ENCODE measurements at places on chromosomes 1 and 21. TPM values are rescaled to one million over a fixed set of nuclear protein-coding genes. Genes with fewer than 3 reads are reported as not detected.

GRCh38 chr1:35788139-35788538 is 18.4 kb upstream of the CLSPN start:
- no peak for DNase-seq

RNU1-2 gene
- total RNA-seq, result under 0.01 TPM

GRCh38 chr1:155184835-155185782 is 11.5 kb downstream of the TRIM46 start:
- DNase-seq, result no peak

DNA sequence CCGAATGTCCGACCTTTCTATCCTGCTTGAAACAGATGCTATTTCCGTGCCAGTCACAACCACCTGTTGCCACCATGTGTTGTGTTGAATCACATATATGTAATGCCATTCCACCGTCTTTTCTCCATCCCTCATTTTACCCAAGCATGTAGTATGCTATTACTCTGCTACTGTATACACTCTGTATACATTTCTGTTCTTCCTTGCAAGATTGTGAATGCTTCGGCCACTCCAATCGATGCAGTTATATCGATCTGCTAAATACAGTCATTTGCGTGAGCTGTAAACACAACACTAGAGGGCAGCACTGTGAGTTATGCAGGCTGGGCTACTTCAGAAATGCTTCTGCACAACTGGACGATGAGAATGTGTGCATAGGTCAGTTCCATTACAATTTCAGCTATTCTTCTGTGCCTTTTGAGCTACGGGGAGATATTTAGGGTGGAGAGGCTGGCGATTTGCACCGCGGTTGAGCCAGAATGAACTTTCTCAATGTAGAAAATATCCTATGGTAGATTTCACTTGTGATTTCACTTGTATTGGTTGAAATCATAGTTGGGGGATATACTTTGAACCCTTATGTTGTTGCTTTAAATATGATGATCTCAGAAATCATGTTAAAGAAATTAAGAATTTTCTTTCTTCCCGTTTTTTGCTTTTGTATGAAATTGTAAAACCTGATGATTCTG is 289.8 kb downstream of the NTNG1 start:
- DNase-seq, result peak; percentile 79

- DNase-seq, result peak; percentile 16
Observed at GRCh38 chr1:38919130-38919529, 22.5 kb downstream of the RHBDL2 start.

DNA sequence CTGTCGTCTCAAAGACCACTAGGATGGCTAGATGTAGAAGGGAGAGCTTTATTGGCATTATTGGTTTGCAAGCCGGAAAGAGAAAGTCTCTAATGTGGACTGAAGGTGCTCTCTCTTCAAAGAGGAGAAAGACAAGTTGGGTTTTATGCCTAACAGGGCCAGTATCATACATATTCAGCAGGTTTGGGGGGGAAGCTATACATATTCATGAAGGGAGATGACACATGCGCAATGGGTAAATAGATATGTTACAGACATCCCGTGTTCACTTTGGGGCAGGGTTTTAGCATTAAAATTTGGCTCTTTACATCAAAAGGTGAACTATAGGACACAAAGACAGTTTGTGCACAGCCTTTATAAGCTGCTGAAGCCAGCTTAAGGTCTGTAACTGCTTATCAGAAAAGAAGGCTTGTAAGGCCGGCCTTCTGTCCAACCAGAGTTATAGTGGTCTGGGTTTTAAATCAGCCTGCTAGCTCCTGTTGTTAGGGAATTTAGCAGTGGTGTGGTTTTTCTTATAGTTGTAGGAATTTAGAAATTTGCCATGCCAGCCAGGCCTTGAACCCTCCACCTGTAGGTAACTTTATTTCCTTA is 46.5 kb upstream of the LRRN2 start:
- DNase-seq, result no peak

DCDC2B gene
- not detected for total RNA-seq

DNA sequence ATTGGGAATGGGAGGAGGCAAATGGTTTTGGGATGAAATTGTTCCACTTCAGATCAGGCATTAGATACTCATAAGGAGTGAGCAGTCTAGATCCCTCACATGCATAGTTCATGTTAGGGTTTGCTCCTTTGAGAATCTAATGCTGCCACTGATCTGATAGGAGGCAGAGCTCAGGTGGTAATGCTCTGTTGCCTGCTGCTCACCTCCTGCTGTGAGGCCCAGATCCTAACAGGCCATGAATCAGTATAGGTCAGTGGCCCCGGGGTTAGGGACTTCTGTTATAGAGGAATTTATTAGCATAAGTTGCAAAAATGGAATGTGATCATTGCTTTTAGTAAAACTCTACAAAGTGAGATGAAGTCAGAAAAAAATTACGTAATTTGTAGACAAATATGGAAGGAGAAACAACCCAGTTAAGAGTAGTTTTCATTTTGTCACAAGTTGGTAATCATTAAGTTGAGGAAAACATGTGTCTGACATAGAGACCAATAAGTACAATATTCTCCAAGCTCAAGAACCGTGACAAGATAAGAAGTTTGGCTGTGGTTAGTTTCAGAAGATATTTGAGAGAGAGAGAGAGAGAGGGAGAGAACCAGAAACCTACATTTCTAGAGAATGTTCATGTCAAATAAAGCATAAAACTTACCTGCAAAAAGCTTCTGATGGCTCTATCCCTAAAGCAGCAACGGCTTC is 689.7 kb upstream of the PRMT6 start:
- DNase-seq, result no peak

FLG gene
- not detected for total RNA-seq

DNA sequence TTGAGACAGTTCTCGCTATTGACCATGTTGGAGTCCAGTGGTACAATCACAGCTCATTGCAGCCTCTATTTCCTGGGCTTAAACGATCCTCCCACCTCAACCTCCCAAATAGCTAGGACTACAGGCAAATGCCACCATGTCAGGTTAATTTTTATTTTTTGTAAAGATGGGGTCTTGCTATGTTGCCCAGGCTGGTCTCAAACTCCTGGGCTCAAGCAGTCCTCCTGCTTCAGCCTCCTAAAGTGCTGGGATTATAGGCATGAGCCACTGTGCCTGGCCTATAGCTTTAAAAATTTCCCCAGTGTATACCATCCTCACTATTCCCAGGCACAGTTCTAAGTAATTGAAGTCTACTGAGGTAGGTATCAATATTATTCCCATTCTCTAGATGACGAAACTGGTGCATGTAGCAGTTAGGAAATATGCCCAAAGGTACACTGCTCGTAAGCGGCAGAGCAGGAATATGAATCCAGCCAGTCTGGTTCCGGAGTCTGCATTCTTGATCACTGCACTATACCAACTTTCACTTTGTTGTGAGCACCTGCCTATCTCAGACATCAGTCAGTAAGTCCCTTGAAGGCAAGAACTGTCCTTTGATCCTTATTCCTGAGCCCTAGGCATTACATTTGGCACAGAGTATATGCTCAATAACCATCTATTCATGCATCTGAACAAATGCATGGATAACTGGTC is 11.5 kb upstream of the SRP9 start:
- DNase-seq, result no peak

- DNase-seq, result peak; percentile 16
Observed at GRCh38 chr1:44408632-44409602, 3.9 kb downstream of the RNF220 start.
